ENCODE measurements at places on chromosomes 3 and 15.

DNA sequence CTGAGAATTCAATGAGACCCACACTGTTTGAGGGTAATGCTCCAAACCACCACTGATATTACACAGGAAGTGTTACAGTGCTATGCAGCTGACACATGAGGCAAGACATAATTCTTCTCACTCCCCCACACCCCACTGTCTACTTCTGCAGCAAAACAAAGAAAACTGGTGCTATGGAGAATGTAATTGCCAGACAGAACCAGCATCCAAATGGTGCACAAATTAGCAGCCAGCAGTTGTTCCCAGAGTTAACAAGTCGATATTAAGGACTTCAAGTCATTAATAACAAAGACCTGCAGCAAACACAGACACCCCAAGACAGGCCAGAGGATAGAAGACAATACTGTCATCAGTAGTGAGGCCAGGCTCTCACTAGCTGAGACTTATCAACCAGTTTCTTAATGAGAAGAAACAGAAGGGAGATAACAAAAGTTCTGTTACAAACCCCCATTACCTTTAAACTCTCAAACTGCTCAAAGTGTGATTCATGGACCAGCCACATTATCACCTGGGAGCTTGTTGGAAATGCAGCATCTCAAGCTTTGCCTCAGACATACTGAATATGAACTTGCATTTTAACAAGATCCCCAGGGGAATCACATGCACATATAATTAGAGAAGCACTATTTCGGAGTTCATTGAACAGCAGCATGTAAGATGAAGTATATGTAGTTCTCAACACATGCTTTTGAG lies 58.7 kb upstream of the FNDC3B start:
- no peak for DNase-seq

DNA sequence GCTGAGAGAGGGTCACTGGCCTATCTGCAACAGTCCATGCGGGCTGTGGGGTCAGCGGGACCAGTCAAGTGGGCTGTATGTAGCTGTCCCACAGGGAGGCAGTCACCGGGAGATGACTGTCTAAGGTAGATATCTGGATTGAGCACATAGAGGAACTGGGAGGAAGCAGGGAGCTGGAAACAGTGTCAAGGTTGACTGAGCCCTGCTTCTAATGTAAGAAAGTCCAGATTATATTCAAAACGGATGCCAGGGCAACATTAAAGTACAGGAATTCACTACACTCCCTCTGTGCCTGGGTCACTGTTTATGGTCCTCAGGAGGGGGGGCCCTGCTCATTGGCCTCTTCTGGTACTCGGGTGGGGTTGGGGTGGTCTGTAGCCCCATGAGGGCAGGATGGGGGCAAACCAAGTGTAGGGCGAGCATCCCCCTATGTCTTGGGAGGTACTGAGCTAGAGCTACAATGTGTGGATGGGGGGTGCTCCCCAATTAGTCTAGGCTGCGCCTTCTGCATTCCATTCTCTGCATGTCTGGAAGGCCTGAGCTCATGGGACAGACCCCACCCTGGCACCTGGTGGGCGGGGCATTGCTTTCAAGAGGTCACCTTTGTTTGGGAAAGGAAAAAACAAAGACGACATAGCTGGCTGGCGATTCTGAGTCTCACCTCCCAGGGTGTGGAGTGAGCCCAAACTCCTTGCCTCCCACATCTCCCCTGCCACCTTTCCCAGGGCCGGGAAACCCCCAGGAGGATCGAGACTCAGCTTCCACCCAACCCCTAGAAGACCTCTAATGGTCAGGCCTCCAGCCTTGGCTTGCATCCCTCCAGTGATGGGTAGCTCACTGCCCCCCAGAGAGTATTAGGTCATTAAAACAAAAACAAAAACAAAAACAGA lies 45.1 kb upstream of the C15orf39 start:
- DNase-seq: no peak

- DNase-seq: no peak
Measured at GRCh38 chr3:160540551-160540950, 24.8 kb downstream of the KPNA4 start.

- DNase-seq: no peak
Measured at GRCh38 chr3:172087198-172087597, 47.8 kb downstream of the FNDC3B start.

DNA sequence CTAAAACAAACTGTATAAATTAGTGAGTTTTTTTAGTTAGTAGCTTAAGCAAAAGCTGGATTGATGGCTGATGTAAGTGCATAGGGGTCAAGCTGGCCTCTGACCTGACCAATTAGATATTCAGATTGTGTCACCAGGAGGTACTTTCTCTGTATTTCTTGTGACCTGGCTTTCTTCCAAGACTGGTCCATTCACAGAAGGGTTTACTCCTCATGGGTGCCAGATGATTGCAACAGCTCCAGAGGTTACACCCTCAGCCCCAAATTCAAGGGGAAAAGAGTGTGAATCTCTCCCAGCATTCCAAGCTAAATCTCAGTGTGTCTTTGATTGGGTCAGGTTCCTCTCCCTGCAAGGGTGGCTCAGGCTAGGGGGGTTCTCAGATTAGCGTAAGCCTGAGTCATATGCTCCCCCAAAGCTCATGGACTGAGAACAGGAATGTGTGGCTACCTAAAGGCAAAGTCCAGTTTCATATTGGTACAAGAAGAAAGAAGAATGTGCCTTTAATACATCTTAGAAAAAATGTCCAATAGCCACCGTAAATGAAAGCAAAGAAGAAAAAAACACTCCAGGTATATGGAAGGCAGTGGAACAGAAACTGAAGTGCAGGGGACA lies 16.5 kb downstream of the PML start:
- no peak for DNase-seq

DNA sequence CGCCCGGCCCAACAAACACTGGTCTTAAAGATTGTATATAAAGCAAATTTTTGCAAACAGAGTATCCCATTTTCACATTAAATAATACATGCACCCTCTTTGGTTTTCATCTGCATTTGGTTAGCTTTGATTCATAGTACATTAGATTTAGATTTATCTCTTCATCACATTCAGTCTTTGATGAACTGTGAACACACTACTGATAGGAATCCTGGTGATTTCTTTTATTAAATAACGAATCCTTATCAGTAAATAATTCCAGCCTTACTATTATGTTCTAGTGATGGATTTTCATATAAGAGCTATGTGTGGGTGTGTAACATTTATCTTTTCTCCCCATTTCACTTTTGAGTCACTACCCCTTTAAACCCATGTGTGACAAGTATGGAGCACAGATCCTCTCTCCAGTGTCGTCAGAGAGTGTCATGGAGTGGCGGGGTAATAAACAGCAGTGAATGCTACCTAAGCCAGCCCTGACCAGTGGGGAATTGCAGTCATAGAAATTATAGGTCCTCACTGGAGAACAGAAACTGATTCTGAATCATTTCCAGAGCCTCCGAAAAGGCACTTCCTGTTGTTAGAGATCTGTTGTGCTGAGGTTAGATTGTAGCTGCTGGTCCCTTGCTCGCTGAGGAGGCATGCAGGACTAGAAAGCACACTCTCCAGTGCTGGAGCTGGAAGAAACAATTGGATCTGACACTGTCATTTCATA lies 22.0 kb downstream of the SLC7A14 start:
- DNase-seq: no peak

DNA sequence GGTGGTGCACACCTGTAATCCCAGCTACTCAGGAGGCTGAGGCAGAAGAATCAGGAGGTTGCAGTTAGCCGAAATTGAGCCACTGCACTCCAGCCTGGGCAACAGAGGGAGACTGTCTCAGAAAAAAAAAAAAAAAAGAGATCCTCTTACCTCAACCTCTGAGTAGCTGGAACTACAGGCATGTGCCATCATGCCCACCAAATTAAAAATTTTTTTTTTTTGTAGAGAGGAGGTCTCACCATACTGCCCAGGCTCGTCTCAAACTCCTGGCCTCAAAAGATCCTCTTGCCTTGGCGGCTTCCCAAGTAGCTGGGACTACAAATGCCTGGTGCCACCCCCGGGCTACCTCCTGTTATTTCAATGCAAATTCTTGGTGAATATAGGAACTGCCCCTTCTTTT lies 1.5 kb downstream of the UMPS start:
- DNase-seq: no peak

DNA sequence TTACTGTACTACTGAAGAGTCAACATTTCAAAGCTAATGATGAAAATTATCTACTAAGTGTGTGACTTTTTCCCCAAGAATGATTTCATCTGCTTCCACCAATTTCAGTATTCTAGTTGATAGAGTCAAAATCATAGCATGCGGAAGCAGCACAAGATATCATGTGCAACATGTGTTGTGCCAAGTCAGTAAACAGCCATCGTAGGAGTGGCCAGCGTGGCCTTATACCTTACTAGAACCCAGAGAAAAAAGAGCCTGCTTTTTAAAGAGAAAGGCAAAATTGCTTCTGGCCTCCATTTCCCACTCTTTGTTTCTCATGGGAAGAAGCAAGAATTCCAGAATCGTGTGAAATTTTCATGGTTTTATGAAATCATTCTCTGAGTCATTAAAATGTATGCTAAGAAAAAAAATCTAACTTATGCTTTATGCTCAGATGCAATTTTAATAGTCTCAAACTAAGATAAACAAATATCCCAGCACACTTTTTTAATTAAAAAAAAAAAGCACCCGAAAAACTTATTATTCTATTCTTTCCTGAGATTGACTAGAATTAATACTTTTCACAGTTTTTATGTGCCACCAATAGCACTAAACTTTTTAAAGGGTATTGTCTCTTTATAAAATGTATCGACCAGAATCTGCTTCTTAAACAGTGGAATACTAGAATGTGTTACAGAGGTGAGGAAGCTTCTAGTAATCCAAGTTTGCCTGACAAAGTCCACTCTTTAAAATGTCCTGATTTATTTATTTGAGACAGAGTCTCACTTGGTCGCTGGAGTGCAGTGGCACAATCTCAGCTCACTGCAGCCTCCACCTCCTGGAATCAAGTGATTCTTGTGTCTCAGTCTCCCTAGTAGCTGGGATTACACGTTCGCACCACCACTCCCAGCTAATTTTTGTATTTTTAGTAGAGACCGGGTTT lies 87.3 kb downstream of the MBNL1 start:
- no peak for DNase-seq

DNA sequence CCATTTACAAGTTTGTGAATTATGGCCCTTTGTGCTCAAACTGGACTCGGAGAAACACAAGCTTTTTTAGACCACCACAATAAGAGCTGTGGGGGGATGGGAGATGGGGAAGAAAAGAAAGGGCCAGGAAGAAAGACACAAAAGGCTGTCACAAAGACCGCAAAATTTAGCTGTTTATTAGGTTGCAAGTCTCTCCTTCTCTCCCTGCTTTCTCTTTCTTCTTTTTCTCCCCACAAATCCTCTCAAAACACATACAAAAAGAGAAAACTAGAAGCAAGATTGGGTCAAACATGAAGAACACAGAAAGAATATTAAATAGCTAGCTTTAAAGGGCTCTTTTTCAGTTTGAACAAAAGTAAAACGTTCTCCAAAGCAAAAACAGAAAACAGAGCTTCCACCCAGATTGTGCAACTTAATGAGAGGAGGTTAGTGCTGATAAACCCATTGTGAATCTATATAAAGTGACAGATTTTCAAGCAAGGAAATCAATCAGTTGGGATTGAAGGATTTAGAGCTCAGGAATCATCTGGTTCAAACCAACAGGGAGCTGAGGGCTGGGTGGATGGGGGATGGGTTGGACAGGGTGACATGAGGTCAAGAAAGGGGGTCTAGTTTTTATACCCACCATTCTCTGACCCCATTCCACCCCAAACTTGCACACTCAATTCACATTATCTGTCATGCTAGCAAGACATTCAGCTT lies 87.3 kb downstream of the DHX30 start:
- DNase-seq: no peak

- no peak for DNase-seq
Measured at GRCh38 chr3:138691351-138691750, 82.8 kb downstream of the FAIM start.

DNA sequence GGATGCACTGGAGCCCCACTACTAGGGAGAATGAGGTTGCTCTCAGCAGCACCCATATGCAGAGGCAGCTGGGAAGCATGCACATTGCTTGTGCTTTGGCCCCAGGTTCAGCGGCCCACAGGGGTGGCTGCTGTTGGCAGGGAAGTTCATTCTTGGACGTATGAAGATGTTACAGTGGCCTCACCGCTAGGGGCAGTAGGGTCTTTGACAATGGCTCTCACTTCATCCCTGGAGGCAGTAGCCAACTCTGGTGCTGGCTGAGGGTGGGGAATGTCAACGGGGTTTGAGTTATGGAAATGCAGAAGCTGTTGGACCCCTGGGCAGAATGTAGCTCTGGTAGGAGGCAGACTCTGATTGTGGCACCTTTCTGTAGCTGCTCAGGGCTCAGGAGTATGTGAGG lies 279.9 kb downstream of the SCAPER start:
- DNase-seq: no peak

DNA sequence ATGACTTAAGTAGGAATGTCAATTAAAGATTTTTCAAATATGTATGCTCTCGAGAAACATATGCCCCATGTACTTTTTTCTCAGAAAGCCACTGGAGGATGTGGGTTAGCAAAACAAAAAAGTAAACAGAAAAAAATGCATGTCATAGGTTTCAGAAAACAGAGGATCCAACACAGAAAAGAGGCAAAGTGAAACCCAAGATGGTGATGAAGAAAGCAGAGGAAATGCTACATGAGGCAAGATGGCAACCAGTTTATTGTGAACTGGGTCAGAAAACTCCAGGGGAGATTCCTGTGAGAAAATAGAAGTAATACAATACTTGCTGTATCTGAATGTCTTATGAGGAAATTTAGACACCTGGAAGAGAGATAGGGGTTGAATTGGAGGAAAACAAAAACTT lies 30.8 kb upstream of the EOMES start:
- no peak for DNase-seq

DNA sequence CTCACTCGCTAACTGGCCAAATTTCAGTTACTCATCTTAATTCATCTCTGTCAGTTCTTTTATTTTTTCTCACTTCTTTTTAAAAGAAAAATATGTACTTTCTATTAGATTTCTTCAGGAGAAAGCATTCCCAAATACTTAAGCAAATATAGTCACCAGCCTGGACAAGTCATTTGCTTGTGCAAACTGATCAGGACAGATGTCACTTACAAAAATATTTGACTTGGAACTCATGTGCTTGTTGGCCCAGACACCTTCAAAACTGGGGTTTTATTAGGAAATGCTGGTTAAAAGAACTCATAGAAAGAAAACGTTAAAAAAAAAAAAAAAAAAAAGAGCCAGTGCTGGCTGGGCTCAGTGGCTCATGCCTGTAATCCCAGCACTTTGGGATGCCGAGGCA lies 31.3 kb upstream of the FOXP1 start:
- DNase-seq: no peak

DNA sequence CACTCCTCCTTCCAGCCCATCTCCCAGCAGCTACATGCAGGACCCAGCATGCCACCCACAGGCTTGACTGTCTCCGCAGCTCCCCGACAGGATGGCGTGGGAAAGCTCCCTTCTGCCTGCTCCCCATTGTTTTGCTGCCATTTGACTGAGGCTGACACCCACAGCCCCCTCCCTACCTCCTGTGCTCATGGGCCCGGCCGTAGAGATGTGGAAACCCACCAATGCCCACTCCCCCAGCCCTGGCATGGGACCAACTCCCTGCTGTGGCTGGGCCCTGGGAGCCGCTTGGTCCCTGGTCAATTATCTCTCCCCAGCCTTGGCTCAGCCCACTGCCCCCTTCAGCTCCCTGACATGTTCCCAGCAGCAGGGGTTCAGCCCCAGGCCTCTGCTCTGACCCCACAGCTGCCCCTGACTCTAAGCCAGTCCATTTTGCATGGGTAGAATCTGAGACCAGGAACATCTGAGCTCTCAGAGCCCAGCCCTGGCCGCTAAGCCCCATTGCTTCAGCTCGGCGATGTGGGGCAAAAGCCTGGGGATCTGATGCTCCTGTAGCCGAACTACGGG lies 8.2 kb downstream of the C3orf22 start:
- DNase-seq: no peak
